Prostate gland (tissue), 2 donors: ENCODE measurements at places on chromosomes 6 and 20. TPM values are rescaled to one million over a fixed set of nuclear protein-coding genes. Genes with fewer than 3 reads are reported as not detected.

DNA sequence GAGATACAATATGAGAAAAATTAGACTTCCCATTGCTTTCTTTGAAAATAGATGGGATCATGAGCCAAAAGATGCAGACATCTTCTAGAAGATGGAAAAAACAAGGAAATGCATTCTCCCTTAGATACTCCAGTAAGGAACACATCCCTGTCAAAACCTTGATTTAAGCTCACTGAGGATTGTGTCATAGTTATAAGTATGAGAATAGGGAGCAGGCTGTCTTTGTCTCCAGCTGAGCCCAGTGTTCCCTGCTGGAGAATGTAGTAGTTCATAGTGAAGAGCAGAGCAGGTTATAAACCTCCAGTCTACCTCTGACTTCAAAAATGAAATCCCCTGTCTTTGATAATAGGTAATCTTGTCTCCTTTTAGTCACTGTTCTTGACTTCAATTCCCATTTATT is 589.9 kb downstream of the PHF3 start:
- DNase-seq: no peak

- no peak for DNase-seq
Measured at GRCh38 chr6:143394389-143394788, 56.1 kb downstream of the ADAT2 start.

DNA sequence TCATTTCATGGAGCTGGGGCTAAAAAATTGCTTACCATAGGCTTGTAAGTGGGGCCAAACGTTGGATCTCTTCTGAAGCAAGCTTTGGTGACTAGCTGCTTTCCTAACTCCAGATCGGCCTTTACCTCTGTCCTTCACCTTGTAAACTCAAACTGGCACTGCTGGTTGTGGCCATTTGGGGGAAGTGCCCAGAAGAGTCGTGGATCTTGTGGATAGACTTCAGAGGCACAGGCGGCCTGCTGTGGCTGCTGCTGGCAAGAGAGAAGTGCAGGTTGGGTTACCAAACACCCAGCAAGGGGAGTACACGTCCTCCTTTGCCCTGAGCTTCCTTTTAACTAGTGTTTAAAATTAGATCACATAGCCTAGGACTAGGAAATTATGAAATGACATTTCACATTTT is 36.8 kb upstream of the KLHL31 start:
- no peak for DNase-seq

Gene MMS22L
- total RNA-seq: 21.6 TPM

GRCh38 chr6:108868647-108869046 is 20.4 kb downstream of the ARMC2 start:
- DNase-seq: no peak
